ENCODE measurements at places on chromosomes 12 and 14.

- H3K27ac ChIP-seq: no peak overlapping the region
- H3K4me1 ChIP-seq: no peaks in the 10 kb centered on the region
- H3K36me3 ChIP-seq: no peaks in the 10 kb centered on the region
Measured at GRCh38 chr14:81557146-81557545, 23.5 kb upstream of the SEL1L start.

DNA sequence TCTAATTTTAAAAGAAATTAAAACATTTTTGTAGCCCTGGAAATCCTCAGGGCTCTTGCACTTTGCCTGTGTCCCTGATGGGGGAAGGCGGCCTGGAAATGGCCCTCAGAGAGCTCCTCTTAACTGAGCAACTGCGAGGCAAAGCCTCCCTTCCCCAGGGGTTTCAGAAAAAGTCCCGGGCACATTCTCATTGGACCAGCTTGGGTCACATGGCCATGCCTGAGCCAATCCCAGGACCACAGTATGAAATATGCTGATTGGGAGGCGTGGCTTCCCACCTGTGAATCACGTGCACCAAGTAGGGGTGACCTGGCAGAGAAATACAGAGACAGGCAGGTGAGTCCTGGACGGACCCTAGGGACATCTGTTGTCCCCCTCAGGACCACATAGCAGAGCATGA is 90.4 kb upstream of the SFSWAP start:
- no peak overlapping the region for H3K27ac ChIP-seq
- no peaks in the 10 kb centered on the region for H3K36me3 ChIP-seq
- no peaks in the 10 kb centered on the region for H3K4me1 ChIP-seq
- no peak overlapping the region for H3K4me3 ChIP-seq
- H3K27me3 ChIP-seq: no peaks in the 10 kb centered on the region

GRCh38 chr14:96086032-96086431 is 46.9 kb downstream of the C14orf132 start:
- H3K4me3 ChIP-seq: no peak overlapping the region
- H3K27ac ChIP-seq: no peak overlapping the region
- H3K36me3 ChIP-seq: peaks cover 3% of the 10 kb centered on the region
- H3K27me3 ChIP-seq: no peaks in the 10 kb centered on the region

GRCh38 chr14:51206462-51206861 is 33.6 kb upstream of the TMX1 start:
- no peaks in the 10 kb centered on the region for H3K27me3 ChIP-seq
- H3K27ac ChIP-seq: no peak overlapping the region
- DNase-seq: no peak
- H3K4me3 ChIP-seq: no peak overlapping the region
- no peaks in the 10 kb centered on the region for H3K36me3 ChIP-seq

DNA sequence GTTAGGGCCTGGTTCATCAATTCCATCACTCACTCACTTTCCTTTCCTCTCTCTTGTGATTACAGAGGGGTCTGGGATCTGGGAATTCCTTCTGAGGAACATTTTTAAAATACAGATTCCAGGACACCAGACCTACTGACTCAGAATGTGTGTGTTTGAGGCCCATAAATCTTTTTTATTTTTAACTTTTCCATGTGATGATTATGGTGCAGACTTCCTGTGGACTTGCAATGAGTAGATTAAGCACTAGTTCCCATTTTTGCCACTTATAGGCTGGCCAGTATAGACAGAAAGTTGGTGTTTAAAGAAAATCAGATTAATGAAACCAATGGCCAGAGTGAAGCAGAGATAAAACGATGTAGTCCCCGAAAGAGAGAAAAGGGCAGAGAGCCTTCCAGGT is 28.1 kb downstream of the SLC41A2 start:
- peaks cover 2% of the 10 kb centered on the region for H3K36me3 ChIP-seq
- peak overlapping the region; percentile 44 for H3K27ac ChIP-seq
- no peak overlapping the region for H3K4me3 ChIP-seq

DNA sequence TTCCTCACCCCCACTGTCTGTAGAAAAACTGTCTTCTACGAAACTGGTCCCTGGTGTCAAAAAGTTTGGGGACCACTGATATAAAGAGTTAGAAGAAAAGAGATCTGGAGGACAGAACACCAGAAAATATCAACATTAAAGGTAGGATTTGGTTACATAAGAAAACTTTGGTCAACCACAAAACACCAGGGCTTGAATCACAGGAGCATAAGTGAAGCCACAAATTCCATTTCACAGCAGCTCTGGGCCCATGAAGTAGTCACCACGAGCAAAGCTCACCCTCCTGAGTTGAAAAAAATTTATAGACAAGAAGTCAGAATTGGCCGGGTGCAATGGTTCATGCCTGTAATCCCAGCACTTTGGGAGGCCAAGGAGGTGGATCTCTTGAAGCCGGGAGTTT is 19.4 kb downstream of the RALGAPA1 start:
- no peak overlapping the region for H3K27ac ChIP-seq
- no peaks in the 10 kb centered on the region for H3K4me1 ChIP-seq
- H3K4me3 ChIP-seq: no peak overlapping the region
- DNase-seq: no peak
- H3K36me3 ChIP-seq: no peaks in the 10 kb centered on the region
- no peaks in the 10 kb centered on the region for H3K27me3 ChIP-seq

DNA sequence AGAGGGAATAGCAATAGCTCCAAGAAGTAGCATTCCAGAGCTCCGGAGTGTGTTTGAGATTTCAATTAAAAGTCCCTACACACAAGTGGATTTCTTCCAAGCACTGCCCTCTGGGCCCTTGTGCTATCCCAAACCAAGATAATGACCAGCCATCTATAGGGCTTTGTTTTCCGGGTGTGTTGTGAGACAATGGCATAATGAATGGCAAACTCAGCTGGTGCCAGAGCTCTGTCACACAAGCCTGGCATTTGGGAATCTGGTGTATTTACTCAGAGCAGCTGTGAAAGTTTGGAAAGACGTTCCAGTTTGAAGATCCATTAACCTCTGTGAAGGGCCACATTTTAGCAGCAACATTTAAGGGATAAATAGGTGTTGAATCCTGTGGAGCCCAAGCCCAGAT is 61.2 kb upstream of the TMTC2 start:
- DNase-seq: no peak
- H3K36me3 ChIP-seq: no peaks in the 10 kb centered on the region
- no peaks in the 10 kb centered on the region for H3K27me3 ChIP-seq
- no peak overlapping the region for H3K27ac ChIP-seq

DNA sequence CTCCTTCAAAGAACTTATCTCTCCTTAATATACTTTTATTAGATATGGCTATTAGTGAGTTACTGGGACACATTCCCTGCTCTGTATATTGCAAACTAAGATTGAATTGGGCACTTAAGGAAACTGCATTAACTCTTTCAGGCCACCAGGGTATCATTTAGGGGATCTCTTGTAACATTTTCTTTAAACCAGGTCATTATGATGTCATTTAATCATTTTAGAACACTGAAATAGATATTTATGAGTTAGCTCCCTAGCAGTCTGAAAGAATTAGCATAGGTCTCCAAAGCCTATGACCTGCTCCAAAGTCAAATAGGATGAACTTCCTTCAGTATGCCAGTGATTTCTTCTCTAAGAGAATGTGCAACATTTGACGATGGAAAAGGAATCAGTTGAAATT is 506.9 kb downstream of the FOXG1 start:
- H3K4me1 ChIP-seq: no peaks in the 10 kb centered on the region
- no peak overlapping the region for H3K4me3 ChIP-seq
- no peak for DNase-seq

DNA sequence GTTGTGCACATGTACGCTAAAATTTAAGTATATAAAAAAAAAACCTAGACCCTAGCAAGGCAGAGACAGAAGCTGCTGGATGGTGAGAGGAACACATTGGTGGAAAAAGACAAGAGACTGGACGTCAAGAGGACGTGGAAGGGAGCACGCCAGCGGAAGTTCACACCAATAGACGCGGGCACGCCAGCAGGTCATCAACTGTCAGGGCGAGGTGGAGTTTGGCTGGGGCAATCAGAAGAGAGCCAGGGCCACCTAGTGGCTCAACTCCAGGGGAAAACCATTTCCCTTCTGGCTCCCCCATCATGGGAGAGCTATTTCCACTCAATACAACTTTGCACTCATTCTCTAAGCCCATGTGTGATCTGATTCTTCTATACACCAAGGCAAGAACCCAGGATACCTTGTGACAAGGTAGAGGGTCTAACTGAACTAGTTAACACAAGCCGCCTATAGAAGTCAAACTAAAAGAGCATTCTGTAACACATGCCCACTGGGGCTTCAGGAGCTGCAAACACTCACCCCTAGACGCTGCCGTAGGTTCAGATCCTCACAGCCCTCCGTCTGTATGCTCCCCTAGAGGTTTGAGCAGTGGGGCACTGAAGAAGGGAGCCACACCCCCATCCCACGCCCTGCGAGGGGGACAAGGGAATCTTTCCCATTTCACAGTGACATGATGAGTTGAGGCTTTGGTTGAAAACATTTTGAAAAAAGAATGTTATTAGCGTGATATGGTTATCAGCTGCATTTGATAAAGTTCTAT is 702.7 kb downstream of the TMTC2 start:
- no peak for DNase-seq
- H3K36me3 ChIP-seq: no peaks in the 10 kb centered on the region
- no peak overlapping the region for H3K27ac ChIP-seq
- H3K4me3 ChIP-seq: no peak overlapping the region
- H3K27me3 ChIP-seq: no peaks in the 10 kb centered on the region

- H3K27ac ChIP-seq: no peak overlapping the region
- no peaks in the 10 kb centered on the region for H3K36me3 ChIP-seq
- no peak overlapping the region for H3K4me3 ChIP-seq
- DNase-seq: peak; percentile 67
Measured at GRCh38 chr14:104309657-104310369, 171.4 kb downstream of the KIF26A start.

DNA sequence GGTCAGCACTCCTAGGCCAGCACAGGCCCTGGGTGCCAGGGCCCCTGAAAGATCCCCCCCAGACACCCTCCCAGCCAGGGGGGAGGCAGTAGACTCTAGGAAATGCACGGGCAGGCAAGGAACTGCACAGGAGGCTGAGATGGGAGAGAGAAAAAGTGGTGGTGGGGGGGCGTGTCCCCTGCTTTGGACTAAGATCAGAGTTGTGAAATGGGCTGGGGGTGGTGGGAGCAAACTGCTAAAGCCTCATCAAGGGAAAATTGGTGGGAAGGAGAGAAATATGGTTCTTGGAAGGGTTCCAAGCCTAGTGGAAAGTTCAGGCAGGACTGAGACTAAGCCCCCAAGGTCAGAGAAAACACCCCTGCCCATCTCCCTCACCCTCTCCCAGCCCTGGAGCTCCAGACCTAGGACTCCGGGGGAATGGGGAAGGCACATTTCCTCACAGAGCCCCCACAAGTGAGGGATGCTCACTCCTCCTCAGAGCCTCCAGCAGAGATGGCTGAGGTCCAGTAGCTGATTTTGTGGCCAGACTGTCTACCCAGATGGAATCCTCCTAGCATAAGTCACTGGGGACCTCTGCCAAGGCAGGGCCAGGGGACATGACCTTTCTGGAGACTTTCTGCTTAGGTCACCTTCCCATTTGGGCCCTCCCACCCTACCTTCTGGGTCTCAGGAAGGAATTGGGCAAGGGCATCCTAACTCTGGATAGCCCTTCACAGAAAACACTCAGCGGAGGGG is 29.8 kb downstream of the FIGNL2 start:
- peaks cover 3% of the 10 kb centered on the region for H3K27me3 ChIP-seq
- H3K27ac ChIP-seq: no peak overlapping the region
- no peaks in the 10 kb centered on the region for H3K4me1 ChIP-seq
- no peak overlapping the region for H3K4me3 ChIP-seq

DNA sequence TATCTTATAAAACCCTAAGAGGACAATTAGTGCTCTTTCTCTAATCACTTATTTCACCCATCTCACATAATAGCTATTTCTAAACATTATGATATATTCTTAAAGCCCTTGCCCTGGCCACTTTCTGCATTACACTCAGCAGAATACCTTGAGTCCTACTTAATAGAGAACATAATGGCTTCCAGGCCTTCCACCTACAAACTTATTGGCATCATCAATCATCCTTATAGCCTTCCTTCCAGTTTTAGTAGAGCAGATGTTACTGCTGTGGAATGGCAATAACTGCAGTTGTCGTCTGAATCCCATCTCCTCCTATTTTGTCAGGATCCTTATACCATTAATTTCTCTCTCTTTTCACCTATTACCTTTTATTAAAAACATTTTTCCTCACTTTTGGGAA is 1127.4 kb downstream of the LRFN5 start:
- H3K36me3 ChIP-seq: no peaks in the 10 kb centered on the region
- no peaks in the 10 kb centered on the region for H3K27me3 ChIP-seq
- no peaks in the 10 kb centered on the region for H3K4me1 ChIP-seq
- no peak overlapping the region for H3K4me3 ChIP-seq

GRCh38 chr12:100567945-100568344 is 5.5 kb upstream of the GAS2L3 start:
- DNase-seq: no peak
- no peaks in the 10 kb centered on the region for H3K4me1 ChIP-seq
- no peaks in the 10 kb centered on the region for H3K27me3 ChIP-seq
- H3K4me3 ChIP-seq: no peak overlapping the region
- no peaks in the 10 kb centered on the region for H3K36me3 ChIP-seq

DNA sequence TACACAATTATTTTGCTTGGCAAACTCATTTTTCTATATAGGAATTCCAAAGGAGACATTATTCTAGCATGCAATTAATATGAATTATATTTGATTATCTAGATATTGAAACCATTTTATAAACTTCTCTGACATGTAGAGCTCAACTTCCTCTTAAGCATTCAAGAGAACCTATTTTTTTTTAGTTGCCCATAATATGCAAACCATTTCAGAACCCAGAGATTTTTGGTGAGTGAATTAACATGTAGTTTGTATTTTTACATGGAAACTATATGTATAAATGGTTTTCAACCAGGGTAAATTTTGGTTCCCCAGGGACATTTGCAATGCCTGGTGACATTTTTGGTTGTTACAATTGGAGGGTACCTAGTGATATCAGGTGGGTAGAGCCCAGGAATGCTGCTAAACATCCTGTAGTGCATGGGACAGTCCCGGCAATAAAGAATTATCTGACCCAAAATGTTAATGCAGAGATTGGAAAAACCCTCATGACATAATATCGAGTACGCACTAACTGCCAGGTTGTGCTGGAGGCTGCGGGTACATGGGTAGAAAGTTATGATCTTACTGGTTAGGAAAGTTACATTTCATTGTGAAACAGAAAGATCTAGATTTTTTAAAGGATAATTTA is 338.9 kb upstream of the GARIN2 start:
- no peak for DNase-seq
- H3K4me3 ChIP-seq: no peak overlapping the region
- no peak overlapping the region for H3K27ac ChIP-seq
- H3K36me3 ChIP-seq: no peaks in the 10 kb centered on the region
- H3K4me1 ChIP-seq: no peaks in the 10 kb centered on the region

DNA sequence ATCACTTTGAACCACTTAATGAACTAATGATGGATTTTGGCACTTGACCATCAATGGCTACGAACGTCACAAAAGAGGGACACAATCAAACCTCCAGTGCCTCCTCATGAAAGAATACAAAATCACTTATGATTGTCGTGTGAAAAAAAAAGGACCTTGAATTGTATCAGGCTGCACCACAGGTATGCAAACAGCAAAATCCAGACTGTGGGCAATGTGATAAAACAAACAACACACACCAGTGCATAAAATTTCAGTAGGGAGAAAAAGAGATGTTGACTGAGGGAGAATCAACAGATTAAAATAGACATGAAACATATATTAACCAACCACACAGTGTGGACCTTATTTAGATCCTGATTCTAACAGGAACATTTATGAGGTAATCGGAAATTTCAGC is 2.6 kb downstream of the TSPAN8 start:
- H3K36me3 ChIP-seq: no peaks in the 10 kb centered on the region
- DNase-seq: no peak
- no peak overlapping the region for H3K27ac ChIP-seq

Measured in aorta (tissue), 5 donors.